Inflammatory macrophage treated with lipopolysaccharide for 4 hours (primary cell): ENCODE measurements at places on chromosomes 4 and X.

- DNase-seq: no peak
Observed at GRCh38 chr4:65416891-65417290, 253.4 kb downstream of the EPHA5 start.

DNA sequence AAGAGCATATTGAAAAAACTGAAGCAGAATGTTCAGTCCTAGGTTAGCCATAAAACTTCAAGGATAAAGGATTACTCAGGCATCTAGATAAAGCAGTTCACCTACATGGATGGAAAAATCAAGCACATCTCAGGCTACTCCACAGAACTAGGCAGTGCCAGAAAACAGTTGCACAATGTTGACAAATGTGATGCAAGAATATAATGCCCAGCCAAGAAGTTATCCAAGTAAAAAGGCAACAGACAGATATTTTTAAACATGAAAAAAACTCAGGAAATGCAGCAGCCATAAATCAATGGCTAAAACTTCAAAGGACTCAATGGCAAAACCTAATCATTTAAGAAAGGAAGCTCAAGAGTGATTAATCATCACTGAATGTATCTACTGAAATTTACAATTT, 456.0 kb upstream of the FAM241A start:
- DNase-seq: no peak

- DNase-seq: no peak
Observed at GRCh38 chrX:153063315-153063714, 7.0 kb downstream of the PNMA3 start.

GRCh38 chr4:78659264-78659663, 107.7 kb downstream of the ANXA3 start:
- DNase-seq: no peak

DNA sequence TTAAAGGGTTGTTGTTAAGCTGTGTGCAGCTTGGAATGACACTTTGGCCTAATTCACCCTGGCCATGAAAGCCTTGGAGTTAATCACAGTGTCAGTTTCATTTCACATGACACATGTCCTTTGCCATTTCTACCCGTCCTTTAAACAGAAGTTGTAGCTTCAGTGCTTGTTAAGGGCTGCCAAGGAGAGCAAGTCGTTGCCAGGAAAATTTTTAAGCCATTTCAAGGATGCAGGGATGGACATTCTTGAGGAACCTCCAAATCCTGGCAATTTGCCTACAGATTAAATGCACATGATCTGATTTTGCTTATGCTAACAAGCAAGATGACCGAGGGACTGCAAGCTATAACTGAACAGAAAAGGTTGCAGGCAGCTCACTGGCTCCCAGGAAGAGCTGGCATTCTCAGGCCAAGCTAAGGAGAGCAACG, 40.5 kb downstream of the SETD7 start:
- no peak for DNase-seq

- DNase-seq: no peak
Observed at GRCh38 chr4:66182636-66183035, 512.3 kb upstream of the EPHA5 start.

DNA sequence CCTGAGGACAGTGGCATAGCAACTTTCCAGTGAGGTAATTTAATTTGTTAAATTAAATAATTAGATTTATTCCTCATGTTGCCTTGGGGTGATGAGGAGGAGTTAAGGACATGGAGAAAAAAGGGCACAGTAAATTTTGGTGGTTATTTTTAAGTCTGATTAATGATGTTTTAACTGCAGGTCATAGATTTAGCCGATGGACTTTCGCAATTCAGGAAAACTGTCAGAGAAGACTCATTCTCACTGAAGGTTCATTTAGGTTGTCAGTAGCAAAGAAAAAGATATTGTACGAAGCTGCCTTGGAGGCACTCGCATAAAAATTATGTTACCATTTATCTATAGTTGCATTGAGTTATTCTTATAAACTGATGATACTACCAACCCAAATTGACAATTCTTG, 164.2 kb upstream of the PITX2 start:
- no peak for DNase-seq

GRCh38 chrX:87583679-87584078, 66.1 kb downstream of the KLHL4 start:
- DNase-seq: no peak

- no peak for DNase-seq
Observed at GRCh38 chr4:101954351-101954750, 163.8 kb downstream of the BANK1 start.

GRCh38 chr4:58553031-58553430, 1442.8 kb upstream of the IGFBP7 start:
- DNase-seq: no peak

DNA sequence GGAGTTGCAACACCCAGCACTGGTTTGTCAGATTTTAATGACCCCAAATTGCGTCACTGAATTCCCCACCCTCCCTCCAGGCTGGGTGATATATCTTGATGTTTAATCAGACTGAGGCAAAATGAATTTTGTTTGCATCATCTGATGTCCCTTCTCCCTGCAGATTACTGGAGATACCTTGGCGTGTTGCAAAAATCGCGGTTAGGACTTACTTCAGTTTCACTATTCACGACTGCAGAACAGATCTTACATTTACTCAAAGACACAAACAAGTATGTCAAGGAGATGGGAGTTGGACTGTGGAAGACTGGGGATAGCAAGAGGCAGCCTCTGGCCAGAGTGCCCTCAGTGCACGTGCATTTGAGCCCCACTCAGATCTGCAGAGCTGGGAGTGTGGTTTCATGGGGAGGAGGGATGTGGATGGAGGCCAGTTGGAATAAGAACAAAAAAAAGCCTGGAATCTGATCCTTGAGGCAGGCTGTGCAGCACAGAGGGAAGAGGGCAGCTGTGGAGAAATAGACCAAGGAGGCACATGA, 92.2 kb upstream of the MTM1 start:
- no peak for DNase-seq
